ENCODE measurements at places on chromosomes 4 and X.

- DNase-seq, result peak; percentile 53
Measured at GRCh38 chr4:104064646-104065577, 345.1 kb upstream of the TACR3 start.

DNA sequence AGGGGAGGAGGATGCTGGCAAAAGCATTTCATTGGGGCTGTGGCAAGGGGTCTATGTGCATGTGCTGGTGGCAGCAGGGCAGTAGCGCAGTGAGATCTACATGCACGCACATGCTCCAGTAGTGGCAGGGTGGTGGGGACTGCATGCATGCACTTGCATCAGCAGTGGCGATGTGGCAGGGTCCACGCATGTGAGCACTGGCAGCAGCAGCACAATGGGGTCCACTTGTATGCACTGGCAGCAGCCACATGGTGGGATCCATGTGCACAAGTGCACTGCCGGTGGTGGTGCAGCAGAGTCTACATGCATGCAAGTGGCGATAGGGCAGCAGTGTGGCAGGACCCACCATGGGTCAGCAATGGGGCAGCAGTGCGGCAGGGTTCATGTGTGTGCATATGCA is 233.1 kb downstream of the THOC2 start:
- DNase-seq, result no peak

GRCh38 chrX:10042055-10042454 is 74.9 kb downstream of the CLDN34 start:
- DNase-seq, result no peak

DNA sequence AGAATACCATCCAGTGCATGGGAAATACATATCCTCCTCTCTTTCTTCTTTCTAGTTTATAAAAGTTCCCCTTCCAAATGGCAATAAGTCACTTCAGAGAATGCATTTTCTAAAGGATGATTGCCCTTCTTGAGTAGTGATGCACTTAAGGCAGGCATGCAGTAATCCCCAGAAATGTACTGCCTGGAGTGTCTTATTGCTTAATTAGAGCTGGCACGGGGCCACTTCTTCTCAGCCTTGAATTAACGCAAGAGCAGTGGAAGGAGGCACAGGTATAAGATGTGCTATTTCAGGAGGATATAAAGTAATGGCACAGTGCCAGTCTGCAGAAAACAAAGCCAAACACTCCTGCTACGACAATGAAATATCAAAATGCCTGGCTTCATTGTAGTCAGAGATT is 371.4 kb upstream of the FAM241A start:
- DNase-seq, result no peak

DNA sequence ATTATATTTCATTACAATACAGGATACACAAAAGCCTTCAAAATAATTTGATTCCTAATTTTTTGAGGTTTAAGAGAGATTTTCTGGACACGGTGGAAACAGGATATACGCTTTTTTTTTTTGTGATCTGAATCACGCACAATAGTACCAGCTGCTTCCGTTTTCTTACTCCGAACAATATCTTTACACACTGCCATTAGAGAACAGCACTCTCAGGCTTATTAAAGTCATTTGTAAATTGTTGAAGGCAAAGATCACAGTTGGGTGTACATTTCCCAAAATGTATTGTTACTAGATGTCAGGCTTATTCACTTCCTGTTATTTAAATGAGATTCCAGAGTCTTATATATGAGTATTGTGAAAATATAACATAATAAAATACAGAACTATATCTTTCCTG is 71.5 kb downstream of the TMEM47 start:
- DNase-seq, result no peak

DNA sequence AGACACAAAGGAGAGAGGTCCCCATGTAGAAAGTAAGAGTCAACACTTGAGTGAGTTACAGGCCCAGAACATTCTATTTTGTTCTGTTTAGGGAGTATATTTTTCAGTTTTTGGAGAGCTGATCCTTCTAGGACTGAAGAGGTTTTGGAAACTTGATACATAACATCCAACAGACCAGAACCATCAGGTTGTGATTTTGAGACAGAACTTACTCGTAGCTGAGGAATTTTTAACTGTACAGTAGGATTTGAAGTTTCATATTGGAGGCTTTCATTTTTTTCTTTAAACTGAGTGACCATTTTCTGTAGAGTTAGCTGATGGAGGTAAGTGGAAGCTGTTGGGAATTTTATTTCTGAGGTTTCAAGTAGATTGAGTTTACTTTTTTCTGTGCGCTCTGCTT is 73.3 kb downstream of the NCAPG start:
- no peak for DNase-seq

DNA sequence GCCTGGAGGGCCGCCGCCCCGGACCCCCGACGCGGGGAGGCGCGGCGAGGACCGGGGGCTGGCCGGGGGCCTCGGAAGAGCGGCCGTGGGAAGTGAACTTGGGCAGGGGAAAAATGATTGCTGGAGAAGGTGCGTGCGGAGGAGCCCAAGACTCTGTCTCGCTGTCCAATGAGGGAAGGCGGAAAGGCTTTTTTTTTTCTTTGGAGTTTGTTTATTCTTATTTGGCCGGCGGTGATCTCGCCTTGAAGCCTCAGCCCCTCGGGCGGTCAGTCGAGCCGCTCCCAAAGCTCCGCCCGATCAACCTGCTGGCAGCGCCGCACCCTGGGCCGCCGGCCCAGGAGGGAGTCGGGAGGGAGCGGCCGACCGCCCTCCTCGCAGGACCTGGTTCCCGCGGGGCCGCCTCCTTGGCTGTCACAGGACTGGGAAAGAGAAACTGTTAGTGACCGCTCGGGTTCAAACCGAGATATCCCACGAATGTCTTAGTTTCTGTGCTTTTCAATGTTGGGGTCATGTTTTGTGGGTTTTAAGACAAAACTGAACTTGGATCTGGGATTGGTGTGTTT is 2.5 kb downstream of the CPEB2 start:
- DNase-seq, result no peak

DNA sequence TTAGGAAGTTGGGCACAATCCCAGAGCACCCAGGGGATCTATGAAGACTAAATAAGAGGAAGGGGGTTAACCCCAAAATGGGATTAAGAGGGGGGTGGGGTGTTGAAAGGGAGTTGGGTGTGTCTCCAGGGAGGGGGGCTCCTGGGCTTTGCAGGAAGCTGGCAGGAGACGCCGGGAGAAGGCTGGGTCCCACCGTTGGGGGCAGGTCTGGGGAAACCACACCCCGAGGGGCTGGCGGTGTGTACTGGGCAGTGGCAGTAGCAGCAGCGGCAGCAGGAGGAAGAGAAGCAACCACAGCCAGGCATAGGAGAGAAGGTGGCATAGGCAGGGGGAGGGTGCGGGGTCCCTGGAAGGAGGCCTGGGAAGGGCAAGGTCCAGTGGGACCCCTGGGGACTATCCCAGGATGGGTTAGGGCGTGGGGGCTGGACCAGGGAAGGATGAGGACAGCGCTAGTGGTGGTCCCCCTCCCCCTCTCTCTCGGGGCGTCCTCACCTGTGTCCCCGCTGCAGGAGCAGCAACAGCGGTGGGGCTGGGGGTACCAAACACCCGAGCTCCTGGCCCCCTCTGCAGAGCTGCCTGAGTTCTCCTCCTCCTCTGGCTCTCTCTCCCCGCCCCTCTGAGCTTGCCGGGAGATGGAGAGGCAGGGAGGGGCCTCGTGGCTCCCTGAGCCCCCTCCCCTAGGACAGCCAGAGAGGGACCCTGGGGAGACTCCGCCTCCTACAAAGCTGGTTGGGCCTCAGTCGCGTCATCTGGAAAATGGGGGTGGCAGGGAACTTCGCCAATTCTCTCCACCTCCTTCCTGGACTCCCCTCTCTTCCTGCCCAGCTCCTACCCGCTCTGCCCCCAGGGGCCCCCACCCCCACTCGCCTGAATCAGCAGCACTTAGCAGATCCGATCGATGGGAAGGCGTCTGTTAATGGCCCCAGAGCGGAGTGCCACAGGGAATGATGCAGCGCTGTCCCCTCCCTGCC is at the start of gene KCND1:
Gene KCND1, minus strand, starts transcription at position 596 of the 971 bp plus-strand sequence. CDS start 1,573 bp downstream, outside the sequence.
- DNase-seq, result peak; percentile 71

- no peak for DNase-seq
Measured at GRCh38 chr4:78325271-78326157, 226.1 kb upstream of the ANXA3 start.

GRCh38 chr4:147487616-147488015 is 6.7 kb downstream of the EDNRA start:
- no peak for DNase-seq

DNA sequence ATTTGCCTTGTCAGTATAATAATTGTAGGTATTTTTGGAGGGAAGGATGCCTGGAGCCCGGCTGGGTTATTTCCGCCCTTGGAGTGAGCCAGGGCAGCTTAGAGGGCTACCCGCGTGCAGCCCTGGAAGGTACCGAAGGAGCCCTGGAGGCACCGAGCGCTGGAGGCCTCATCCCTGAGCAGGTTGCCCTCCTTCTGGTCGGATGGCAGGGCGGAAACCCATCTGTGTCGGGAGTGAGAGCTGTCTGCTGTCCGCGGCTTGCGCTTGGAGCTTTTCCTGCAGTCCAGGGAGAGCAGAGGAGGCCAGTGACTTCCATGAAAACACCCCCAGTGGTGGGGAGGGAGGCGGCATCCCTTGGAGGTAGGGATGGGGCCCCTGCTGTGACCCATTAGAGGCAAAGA is 122.1 kb downstream of the TBL1X start:
- DNase-seq, result no peak

- DNase-seq, result no peak
Measured at GRCh38 chr4:157896726-157897125, 276.1 kb downstream of the GASK1B start.

DNA sequence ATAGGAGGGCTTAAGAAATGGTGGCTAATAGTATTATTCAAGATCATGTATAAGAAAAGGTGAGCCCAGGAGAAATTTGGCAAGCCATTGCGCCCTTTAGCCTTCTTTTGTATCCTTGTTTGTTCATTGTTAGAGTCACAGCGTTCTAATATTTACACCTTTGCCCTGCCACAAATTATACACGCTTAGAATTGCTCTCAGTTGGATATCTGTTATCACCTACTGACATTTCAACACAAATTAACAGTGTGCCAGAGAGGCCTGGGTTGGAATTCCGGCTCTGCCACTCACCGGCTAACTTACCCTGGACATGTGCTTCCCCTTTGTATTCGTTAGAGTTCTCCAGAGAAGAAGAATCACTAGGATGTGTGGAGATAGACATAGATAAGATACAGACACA is 148.7 kb upstream of the KIT start:
- no peak for DNase-seq

DNA sequence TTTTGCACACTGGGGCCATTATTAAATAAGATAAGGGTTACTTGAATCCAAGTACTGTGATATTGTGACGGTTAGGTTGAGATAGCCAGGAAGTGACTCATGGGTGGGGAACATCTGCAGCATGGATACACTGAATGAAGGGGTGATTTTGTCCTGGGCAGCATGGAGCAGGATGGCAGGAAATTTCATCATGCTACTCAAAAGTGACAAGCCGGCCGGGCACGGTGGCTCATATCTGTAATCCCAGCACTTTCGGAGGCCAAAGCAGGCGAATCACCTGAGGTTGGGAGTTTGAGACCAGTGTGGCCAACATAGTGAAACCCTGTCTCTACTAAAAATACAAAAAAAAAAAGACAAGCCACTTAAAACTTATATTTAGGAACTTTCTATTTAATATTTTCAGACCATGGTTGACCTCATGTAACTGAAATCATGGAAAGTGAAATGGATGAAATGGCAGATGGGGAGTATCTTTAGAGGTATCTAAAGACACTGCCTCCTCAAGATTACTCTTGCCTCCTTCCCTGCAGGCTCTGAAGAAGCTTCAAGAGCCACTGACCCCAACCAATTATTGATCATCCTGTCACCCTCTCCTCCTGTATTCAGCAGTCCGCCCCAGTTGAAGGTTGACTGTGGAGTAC is 3.9 kb upstream of the TRIM60 start:
- no peak for DNase-seq

GRCh38 chr4:112361181-112361791 is 64.1 kb downstream of the ALPK1 start:
- DNase-seq, result peak; percentile 68

DNA sequence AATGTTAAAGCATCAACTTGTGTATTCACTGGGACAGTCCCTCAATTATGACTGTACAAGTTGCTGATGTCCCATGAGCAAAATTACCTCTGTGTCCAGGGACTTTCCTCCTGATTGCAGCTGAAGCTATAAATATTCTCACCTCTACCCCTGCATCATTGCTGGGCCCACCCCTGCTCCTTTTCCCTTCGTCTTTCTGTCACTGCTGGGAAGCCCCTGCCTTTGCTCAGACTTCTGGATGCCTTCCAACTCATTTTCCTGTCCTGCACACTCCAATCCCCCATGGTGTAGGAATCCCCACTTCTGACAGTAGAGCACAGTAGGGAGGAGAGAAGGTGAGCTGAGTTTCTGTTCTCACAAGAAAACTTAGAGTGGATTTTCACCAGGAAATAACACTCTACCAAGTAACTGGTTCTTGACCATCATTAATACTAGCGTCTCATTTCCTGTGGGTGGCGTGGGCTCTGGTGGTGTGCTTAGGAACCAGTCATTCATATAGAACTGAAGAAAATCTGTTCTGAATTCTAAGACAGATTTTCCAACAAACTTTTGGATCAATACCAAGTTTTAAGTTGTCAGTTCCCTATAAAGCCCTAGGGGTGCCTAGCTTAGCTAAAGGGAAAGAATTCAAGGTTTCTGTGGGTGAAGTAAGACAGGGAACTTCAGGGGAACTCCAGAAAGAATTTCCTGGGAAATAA is 136.2 kb upstream of the MED14 start:
- no peak for DNase-seq

- DNase-seq, result no peak
Measured at GRCh38 chrX:8657883-8658282, 74.1 kb downstream of the ANOS1 start.

- DNase-seq, result no peak
Measured at GRCh38 chr4:99833756-99834155, 17.1 kb downstream of the DAPP1 start.

GRCh38 chr4:28558895-28559294 is 1698.3 kb downstream of the STIM2 start:
- DNase-seq, result no peak

DNA sequence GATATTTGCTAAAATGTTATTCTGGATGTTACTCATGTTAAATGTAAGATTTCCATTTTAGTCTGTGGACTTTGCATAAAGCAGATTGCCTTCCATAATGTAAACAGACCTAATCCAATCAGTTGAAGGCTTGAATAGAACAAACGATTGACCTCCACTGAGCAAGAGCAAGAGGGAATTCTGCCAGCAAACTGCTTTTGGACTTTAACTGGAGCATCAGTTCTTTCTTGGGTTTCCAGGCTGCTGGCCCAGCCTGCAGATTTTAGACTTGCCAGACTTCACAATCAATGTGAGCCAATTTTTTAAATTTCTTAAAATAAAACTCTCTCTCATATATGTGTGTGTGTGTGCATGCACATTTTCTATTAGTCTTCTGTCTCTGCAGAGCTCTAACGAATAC is 1248.8 kb downstream of the ADGRL3 start:
- DNase-seq, result no peak

DNA sequence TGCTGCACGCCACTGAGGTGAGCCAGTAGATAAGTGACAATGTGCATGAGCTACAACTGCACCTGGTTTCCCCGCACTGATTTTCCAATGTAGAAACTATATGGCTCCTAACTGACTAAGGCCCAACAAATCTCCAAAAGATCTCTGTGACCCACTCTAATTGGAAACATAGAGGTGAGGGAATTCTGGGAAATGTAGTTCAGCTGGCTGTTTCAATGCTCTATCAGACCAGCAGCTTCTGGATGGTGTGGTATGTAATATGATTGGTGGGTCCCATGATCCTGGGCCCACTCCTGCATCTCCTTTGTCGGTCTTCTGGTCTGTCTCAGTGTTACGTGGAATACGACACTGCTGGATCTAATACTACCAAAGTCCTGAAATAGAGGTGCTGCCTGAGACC is 18.6 kb downstream of the CCDC160 start:
- DNase-seq, result no peak
